Forelimb muscle (tissue), 1 donor: ENCODE measurements at places on chromosomes 5 and 9. TPM values are rescaled to one million over a fixed set of nuclear protein-coding genes. Genes with fewer than 3 reads are reported as not detected.

DNA sequence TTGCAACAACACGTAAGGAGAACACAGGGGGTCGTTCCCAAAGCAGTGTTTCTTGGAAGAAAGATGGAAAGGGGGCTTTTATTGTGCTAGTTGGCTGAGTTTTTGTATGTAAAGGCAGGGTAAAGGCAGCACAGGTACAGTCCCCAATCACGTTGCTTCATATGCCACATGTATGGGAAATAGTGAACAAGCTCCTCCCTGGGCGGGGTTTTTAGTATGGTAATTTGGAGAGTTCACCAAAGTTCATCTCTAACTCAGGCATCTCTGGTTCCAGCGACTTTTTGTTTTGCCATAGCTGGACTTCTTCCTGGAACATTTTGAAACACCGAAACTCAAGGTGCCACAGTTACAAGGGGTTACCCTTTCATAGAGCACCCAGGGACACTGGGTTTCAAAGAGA, 133.9 kb downstream of the CAAP1 start:
- DNase-seq, result no peak

DNA sequence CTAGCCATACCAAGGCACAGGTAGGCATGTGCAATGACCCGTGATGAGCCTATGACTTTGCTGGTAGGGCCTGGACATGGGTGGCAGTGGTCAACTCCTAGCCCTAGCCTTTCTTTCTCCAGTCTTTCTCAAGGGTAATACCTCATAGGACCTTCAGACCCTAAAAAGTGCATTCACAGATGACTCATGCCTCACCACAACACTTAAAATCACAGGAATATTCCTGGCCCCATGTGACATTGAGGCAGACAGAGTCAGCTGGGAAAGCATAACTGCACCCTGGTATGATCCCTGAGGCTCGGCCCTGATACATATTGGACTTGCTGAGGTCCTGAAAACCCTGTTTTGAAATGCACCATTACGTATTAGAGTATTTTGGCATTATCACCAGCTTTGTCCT, 449.5 kb downstream of the HINT1 start:
- DNase-seq, result no peak

DNA sequence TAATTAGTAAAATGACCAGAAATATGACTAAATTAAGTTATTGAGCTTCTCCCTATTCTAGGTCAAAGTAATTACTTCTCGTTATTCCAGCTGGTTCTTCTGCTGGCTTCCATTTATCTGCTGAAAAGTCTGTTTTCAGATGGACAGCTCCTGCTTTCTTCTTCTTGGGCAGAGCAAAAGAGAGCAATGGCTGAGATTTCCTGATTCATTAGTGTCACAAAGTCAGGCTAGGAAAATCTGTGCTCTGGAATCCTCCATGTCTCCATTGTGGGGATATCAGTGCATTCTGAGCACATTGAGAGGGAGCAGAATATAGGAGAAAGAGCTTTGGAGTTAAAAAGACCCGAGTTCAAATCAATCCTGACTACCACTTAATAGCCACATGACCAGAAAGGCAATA, 33.7 kb upstream of the NRG2 start:
- no peak for DNase-seq

DNA sequence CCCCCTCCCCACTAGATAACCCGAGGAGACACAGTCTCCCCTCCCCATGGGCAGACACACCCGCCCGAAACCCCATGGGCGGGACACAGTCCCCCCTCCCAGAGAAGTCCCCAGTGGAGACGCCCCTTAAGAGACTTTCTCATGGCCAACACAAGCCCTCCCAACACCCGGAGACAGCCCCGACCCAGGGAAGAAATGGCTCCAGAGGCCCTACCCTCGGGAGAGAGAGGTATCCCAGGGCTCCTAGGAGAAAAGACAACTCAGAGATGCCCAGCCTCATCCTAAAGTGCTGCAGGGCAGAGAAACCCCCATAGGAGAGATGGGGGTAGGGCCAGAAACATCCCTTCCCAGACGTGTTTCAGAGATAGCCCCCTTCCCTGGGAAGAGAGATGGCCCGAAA, 27.4 kb downstream of the PCDH1 start:
- DNase-seq, result no peak

GRCh38 chr5:80797428-80798024, 142.7 kb upstream of the DHFR start:
- no peak for DNase-seq

DNA sequence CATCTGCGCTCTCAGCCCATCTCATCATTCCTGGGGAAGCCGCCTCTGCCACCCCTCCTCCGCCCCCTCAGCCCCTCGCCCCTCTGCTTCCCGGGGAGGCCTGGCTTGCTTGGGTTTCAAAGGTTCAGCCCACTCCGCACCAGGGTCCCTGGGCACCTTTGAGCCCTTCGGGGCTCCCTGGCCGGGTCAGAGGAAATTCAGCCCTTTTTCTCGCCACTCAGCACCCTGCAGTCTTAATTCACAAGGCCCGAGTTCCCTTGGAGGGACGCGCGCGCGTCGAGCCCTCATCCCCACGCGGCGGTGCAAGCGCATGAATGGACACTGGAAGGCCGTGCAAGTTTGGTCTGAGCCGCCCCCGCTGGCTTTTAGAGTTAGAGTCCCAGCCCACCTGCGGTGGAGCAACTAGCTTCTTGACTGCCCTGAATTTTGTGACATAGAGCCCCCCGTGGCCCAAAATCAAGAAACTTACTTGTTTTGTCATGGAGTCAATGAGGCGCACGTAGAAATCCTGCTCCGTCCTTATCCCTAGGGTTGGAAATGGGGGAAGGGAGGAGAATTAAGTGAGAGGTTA, 4.5 kb downstream of the EBF1 start:
- DNase-seq, result no peak

GRCh38 chr5:8241076-8241475, 372.1 kb downstream of the MTRR start:
- no peak for DNase-seq

- no peak for DNase-seq
These were observed 142.9 kb downstream of the HSD17B3 start for GRCh38 chr9:96158909-96159575.

Gene SLC4A9
- polyA plus RNA-seq, result 0.19 TPM

Gene TRPM3
- 0.19 TPM for polyA plus RNA-seq
